ENCODE measurements at places on chromosomes 7 and 10.

- no peak for DNase-seq
These were observed 59.4 kb upstream of the UCN3 start for GRCh38 chr10:5305374-5305773.

- DNase-seq = no peak
These were observed 204.9 kb upstream of the SP8 start for GRCh38 chr7:20991544-20991943.

- no peak for DNase-seq
These were observed 136.1 kb upstream of the TNRC18 start for GRCh38 chr7:5559576-5560240.

GRCh38 chr10:67015225-67015624 lies 89.4 kb downstream of the LRRTM3 start:
- DNase-seq = no peak

GRCh38 chr7:2566890-2567678 lies 8.3 kb downstream of the IQCE start:
- no peak for DNase-seq

DNA sequence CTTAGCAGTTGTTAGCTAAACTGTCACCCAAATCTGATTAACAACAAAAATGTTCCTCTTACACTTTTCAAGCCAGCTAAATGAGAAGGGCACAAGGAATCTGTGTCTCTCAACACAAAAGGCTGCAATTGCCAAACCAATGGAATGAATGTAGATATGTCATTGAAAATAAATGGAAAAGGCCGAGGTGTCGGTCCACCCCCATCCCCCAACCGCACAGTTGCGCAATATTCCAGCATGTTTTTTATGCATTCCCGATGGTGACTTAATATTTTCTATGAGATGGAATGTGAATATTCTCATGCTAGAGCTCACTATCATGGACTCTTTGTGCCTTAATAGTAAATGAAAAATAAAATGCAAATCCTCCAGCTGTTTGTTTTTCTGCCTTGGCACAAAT lies 181.6 kb upstream of the LRGUK start:
- no peak for DNase-seq

All from stimulated activated CD4-positive, alpha-beta T cell treated with anti-CD3 and anti-CD28 coated beads, Interleukin-12 subunit alpha, Interleukin-12 subunit beta, amount 100 ng/mL, for 4 hours (primary cell).